NCI-H82 (cell line): ENCODE measurements at places on chromosomes 11 and 22.

GRCh38 chr22:21938071-21938822 is 14.4 kb downstream of the PPM1F start:
- DNase-seq = peak; percentile 92

- no peak for DNase-seq
These were observed 644.4 kb downstream of the BRD1 start for GRCh38 chr22:49183208-49183825.

DNA sequence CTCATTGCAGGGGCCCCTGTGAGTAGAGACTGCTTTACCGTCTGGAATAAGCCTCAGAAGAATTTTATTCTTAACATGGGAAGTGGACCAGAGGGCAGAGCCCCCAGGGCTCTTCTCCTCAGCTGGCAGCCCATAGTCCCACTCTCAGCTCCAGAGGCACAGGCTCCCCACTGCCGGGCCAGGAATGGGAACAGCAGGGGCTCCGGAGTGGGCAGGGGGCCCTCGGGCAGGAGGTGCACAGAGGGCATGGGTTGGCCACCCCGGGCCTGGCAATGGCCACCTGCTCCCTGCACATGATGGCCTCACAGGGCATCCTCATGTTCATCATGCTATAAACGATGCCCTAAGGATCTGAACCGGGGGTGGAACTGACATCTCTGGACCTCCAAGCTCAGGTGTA is 1469.7 kb downstream of the BRD1 start:
- no peak for DNase-seq

DNA sequence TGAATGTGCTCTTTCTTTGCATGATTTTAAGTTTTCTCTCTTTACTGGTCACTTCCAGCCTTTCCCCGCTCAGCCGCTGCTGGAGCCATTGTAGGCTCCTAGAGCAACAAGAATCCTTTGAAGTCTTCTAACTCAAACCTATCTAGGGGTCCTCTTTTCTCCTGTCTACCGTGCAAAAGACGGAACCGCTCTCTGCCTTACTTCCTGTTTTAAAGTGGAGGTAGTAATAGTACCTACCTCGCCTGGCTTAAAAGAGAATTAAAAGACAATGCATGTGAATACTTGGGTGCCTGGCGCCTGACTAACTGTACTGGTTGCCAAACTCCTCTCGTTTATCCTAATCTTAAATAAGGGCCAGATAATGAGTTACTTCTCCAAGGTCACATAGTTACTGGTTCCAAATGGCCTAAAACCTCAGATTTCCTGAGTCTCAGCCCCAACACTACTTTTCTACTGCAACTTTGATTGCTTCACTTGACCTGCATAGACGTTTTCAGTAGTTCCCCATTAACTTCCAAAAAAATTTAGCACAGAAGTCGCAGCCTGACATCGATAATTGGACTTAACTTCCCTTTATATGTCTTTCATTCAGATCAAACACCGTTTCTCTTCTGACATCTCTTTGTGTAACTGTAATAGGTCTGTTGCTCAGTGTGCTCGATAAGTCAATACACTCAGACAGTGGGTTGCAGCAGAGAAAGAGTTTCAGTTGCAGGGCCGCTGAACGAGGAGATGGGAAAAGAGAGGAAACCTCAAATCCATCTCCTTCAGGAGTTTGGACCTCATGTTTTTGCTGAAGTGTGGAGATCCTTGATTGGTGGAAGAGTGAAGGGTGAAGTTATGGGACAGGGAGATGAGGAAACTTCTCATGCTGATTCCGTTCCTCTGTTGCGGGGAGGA is 891 bp downstream of the SAMM50 start:
- DNase-seq = peak; percentile 6

- DNase-seq = no peak
These were observed 66.8 kb downstream of the FZD4 start for GRCh38 chr11:86888164-86889000.

DNA sequence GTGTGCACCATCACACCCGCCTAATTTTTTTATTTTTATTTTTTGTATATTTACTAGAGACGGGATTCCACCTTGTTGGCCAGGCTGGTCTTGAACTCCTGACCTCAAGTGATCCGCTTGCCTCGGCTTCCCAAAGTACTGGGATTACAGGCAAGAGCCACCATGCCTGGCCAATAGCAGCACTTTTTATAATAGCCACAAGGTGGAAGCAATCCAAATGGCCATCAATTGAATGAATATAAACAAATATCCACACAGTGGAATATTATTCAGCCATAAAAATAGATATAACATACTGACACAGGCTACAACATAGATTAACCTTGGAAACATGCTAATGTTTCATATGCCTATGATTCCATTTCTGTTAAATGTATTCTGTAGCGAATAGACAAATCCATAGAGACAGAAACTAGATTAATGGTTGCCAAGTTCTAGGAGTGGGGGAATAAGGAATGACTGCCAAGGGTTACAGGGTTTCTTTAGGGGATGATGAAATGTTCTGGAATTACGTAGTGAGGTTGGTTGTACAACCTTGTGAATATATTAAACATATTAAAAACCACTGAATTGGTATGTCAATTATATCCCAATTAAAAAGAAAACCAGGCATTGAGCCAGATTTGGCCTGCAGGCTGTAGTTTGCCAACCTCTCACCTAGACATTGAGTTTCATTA is 4.8 kb downstream of the VPS51 start:
- DNase-seq = no peak

DNA sequence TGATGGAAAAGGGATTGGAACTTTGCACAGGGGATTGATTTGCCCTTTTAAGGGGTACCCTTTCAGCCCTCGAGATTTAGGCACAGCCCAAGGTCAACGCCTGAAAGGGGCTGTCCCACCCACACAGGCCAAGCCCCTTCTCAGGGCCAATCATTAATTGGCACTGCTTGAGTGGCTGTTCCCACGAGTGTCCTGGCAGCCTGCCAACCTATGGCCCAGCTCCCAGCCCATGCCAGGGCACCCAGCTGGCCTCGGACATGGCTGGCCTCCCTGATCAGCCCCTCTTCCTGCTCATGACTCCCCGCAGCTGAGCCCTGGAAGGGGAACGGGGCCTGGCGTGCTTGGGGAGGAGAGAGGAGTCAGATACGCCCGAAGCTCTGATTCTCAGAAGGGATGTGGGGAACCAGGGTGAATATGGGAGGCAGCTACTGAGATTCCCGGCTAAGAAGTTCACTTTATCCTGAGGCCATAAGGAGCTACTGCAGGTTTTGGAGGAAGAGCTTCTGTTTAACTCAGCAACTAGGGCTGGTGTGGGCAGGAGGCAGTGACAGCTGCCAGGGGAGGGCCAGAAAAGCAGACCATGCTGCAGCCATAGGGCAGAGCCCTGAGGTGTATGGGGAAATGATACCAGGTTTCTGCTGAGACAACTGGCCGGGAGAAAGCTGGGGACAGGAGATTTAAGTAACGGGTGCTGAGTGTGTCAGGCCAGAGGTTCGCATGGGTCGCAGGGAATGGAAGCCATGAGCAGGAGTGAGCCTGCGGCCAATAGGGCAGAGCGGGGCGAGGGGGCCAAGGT is 30.0 kb downstream of the WNT7B start:
- DNase-seq = no peak

DNA sequence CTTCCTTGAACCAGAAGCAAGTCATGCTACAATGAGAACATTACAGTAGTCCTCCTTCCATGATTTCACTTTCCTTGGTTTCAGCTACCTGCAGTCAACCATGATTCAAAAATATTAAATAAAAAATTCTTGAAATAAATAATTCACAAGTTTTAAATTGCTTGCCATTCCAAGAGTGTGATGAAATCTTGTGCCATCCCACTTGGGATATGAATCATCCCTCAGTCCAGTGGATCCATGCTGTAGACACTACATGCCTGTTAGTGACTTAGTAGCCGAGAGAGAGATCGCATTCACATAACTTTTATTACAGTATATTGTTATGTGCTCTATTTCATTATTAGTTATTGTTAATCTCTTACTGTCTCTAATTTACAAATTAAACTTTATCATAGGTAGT is 6.0 kb downstream of the HOATZ start:
- no peak for DNase-seq

DNA sequence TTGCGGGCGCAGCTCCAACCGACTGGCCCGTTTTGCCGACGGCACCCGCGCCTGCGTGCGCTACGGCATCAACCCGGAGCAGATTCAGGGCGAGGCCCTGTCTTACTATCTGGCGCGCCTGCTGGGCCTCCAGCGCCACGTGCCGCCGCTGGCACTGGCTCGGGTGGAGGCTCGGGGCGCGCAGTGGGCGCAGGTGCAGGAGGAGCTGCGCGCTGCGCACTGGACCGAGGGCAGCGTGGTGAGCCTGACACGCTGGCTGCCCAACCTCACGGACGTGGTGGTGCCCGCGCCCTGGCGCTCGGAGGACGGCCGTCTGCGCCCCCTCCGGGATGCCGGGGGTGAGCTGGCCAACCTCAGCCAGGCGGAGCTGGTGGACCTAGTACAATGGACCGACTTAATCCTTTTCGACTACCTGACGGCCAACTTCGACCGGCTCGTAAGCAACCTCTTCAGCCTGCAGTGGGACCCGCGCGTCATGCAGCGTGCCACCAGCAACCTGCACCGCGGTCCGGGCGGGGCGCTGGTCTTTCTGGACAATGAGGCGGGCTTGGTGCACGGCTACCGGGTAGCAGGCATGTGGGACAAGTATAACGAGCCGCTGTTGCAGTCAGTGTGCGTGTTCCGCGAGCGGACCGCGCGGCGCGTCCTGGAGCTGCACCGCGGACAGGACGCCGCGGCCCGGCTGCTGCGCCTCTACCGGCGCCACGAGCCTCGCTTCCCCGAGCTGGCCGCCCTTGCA is 1.0 kb downstream of the FJX1 start:
- peak; percentile 64 for DNase-seq

DNA sequence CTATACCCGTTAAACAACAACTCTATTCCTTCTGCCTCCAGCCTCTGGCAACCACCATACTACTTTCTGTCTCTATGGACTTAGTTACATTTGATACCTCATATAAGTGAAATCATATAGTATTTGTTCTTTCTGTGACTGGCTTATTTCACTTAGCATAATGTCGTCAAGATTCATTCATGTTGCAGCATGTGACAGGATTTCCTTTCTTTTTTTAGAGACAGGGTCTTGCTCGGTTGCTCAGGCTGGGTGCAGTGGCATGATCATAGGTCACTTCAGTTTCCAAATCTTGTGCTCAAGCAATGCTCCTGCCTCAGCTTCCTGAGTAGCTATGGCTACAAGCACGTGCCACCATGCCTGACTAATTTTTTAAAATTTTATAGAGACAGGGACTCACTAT is 29.4 kb upstream of the SORL1 start:
- DNase-seq = no peak

DNA sequence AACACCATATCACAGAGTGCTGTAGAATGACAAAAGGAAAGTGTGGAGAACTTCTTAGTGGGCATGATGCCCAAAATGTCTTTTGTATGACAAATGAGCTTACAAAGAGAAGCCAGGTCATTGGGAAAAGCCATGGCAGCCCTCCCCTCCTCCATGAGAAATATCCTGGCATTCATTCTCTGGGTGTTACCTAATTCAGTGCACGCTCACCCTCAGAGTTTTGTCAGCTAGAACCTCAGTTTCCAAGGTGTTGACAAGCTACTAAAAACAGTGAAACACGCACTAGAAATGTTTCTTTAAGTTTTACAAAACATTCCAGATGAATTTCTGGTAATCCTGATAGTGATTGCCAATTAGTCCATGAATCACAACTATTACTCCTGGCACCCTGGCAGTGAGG is 105.4 kb upstream of the FSHB start:
- DNase-seq = no peak

DNA sequence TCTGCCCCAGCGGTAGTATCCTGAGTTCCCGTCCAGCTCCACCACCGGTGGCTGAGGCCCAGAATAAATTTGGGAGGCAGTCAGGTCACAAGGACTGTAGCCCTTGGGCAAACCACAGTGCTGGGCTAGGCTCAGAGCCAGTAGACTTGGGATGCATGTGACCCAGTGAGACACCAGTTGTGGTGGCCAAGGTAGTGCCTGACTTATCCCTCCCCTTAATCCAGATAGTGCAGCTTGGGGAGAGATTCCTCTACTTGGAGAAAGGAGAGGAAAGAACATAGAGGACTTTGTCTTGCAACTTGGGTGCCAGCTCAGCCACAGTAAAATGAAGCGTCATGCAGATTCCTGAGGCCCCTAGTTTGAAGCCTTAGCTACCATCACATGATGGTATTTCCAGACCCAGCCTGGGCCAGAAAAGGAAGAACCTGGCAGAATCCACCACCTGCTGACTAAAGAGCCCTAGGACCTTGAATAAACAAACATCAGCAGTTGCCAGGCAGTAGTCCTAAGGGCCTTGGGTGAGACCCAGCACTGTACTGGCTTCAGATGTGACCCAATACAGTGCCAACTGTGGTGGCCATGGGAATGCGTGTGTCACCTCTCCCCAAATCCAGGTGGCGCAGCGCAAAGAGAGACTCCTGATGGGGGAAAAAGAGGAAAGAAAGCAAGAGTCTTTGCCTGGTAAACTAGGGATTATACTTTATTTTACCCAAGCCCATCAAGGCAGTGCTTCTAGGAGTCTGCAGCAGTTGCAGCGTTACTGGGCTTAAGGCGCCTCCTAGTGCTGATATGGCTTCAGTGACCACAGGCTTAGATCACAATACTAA is 17.0 kb upstream of the DDX10 start:
- peak; percentile 83 for DNase-seq

DNA sequence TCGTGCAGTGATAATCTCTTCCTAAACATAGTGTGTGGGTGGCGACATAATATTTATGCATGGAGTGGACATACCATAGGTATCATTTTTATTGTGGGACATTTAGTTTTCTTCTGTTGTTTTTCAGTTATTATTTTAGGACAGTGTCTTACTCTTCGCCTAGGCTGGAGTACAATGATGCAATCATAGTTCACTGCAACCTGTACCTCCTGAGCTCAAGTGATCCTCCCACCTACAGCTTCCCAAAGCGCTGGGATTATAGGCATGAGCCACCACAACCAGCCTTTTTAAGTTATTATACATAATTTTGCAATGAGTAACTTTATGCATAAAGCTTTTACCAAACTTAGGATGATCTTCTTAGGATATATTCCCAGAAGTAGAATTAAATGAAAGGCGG is 2.7 kb downstream of the SRRD start:
- no peak for DNase-seq

GRCh38 chr11:44570411-44571155 is 5.1 kb downstream of the CD82 start:
- no peak for DNase-seq

- no peak for DNase-seq
These were observed 33.5 kb upstream of the OR10W1 start for GRCh38 chr11:58301576-58301975.

- DNase-seq = no peak
These were observed 89.0 kb upstream of the OR4B1 start for GRCh38 chr11:48127521-48128183.

- DNase-seq = no peak
These were observed 389.6 kb upstream of the ARHGAP42 start for GRCh38 chr11:100297516-100297915.

DNA sequence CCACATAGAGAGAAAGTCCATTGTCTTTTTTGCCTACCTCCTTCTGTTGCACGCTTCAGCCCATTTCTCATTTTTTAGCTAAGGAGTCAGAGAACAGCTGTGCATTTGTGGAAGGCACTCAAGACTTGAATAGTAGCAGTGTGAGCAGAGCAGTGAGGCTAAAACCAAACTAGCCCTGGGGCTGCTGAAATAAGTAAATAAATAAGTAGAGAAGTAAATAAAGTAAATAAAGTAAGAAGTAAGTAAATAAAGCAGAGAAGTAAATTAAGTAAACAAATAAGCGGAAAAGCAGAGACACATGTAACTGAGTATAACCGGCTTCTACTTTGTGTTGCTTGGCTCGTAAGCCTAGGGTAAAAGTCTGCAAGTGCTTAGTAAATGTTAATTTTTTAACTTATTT is 2.4 kb upstream of the OR52L1 start:
- no peak for DNase-seq
